ENCODE measurements at places on chromosomes 2 and 18.

- peak; percentile 6 for DNase-seq
Measured at GRCh38 chr2:69559442-69560146, 83.9 kb downstream of the AAK1 start.

DNA sequence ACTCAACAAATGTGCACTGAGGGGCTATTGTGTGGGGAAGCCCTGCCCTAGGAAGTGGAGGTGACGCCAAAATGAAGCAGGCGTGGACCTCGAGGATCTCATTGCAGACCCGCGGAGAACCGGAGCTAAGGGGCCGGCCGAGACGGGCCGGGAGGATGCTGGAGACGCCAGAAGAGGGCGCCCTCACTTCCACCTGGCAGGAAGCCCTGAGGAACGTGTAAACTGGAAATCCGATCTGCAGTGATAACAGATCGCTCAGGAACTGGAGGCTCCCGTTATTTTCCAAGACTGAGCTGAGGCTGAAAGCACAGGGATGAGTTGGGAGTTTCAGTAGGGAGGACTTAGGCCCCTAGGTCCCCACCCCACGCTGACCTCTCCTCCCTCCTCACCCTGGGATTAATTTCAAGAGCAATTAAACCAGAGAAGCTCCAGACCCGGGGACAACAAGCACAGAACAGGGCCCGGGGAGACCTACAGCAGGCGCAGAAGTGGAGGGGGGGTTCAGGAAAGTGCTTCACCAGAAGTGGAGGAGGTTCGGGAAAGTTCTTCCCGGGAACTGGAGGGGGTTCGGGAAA is 7.7 kb upstream of the COL6A3 start:
- peak; percentile 54 for DNase-seq

DNA sequence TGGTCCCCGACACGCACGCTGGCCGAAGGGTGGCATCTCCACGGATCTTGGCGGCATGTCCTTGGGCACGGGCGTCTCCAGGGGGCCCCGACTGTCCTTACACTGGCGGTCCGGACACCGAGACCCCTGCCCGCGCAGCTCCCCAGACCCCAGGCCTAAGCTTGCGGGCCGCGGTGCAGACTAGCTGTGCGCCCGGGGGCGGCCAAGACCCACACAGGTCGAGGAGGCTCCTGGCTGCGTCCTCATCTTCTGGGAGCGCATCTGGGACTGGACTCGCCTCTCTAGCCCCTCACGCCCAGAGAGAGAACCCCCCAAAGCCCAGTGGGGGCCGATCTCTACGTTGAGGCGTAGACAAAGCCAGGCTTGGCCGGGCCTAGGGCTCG is 475 bp upstream of the TWIST2 start:
- DNase-seq: no peak

GRCh38 chr2:189015359-189015758 is 41.2 kb downstream of the COL3A1 start:
- no peak for DNase-seq

- DNase-seq: no peak
Measured at GRCh38 chr18:11842562-11842961, 8.7 kb upstream of the CHMP1B start.

GRCh38 chr18:62326646-62327348 is 1.7 kb downstream of the TNFRSF11A start:
- DNase-seq: no peak

- peak; percentile 40 for DNase-seq
Measured at GRCh38 chr2:96870626-96871255, 861 bp upstream of the SEMA4C start.

- no peak for DNase-seq
Measured at GRCh38 chr18:76721207-76721996, 101.0 kb upstream of the ZNF236 start.

DNA sequence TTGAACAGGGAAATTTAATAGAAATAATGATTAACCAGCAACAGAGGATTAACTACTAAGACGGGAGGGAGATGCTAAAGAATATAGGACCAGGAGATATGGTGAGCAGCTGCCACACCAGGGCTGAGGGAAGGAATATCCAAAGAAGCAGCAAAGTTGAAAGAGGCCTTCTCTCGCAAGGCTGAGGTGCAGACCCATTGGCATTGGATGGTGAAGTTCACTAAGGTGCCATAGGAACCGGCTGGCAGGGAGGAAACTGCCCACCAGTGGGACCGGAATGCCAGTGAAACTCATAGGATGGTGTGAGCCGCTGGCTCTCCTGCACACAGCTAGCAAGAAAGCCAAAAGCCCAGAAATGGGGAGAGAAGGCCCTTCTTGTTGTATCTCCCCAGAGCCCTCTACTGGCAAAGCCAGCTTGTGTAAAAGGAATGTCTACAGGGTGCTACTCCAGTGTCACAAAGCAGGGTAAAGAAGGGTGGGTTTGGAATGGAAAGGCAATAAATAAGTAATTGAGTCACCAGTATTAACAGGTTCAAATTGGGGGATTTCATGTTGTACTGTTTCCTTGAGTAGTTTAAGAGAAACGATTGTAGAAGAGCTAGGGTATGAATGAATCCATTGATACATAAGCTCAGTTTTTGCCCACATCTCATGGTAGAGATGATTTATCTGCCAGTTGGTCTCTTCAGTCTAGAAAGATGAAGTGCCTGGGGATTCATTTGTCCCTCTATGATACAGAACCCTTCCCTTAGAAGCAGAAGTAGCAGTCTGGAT is 36.0 kb downstream of the FARP2 start:
- no peak for DNase-seq

- DNase-seq: no peak
Measured at GRCh38 chr18:22432657-22433137, 15.0 kb upstream of the CTAGE1 start.
